AG04449 (cell line): ENCODE measurements at places on chromosomes 7 and 10.
A peak's percentile ranks its signal among the peaks of the same experiment; 100 is the strongest.

DNA sequence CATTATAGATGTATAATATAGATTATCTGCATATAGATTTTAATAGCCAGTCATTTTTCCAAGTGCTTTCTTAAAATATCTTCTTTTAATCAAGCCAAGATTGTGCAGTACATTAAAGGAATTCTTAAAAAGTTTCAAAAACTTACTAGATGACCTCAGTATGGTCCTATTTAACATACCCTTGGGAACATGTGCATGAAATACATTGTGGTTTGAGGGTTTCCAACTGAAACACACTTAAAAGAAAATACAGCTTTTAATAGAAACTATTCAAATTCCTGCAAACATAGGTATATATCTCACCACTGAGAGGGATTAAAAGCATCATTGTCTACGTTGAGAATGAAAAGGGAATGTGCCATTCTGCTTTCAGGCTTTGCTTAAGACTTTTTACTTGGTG lies 364.9 kb downstream of the SUGCT start:
- DNase-seq: no peak

GRCh38 chr7:135664046-135664589 lies 1.8 kb downstream of the STMP1 start:
- no peak for DNase-seq

- DNase-seq: no peak
These were observed 6.3 kb upstream of the HGF start for GRCh38 chr7:81776161-81776560.

DNA sequence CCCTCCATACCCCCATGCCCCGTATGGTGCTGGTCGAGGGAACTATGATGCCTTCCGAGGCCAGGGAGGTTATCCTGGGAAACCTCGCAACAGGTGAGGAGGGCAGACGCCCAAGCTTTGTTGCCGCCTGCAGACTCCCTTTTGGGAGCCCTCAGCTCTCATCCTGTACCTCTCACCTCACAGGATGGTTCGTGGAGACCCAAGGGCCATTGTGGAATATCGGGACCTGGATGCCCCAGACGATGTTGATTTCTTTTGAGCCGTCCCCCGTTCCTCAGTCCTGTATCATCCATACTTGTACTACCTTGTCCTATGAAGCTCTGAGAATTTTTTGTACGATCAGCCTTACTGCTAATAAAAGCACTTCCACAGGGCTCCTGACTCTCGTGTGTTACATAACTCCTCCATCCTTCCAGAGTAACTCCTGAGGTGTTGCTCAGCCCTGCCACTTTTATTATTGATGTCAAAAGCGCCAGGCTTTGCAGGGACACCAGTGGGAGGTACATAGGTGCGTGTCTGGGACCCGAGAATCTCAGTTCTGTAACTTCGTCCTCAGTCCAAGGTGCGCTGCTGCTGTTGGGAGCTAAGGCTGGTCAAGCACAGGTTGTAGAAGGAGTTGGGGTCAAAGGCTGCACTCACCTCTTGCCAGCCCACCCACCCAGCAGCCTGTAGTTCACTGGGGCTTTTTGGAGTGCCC lies 1.1 kb downstream of the UFSP1 start:
- DNase-seq: no peak

DNA sequence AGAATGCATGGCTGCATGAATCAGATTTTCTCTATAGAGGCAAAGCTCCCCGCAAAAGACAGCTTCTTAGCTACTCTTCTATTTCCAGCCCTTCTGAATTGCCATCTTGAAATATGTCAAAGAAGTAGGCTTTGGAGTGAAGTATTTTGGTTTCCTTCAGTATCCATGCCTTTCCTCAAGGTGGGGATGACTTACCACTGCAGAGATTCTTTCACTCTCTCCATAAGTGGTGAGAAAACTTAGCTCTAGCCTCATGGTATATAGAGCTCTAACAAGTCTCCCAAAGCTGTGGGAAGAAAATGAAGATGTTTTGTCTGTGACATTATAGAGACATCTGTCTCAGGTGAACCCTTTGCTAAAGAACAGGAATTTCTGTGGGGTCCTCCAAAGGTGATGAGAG lies 89.6 kb upstream of the ITGB1 start:
- DNase-seq: no peak

DNA sequence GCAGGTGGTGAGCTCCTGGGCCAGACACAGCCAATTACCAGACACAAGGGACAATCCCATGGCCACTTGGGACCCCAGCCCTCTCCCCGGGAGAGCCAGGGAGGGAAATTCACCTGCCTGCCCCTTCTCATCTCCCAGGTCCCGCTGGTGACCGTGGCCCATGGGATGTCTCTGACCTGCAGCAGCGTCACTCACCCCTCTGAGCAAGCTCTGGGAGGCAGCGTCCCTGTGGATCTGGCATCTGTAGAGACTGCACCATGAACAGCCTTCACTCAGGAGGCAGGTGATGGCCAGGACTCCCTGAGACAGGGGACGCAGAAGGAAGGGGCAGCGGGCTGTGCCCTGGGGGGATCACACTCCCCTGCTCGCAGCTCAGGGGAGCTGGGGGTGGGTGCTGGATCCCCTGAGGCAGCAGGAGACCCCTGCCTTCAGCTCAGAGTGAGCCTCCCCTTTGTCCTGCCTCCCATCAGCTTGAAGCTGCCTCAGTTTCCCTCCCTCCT lies 90.8 kb downstream of the FOXL3 start:
- DNase-seq: no peak

- no peak for DNase-seq
These were observed 46.0 kb upstream of the KDM7A start for GRCh38 chr7:140222814-140223213.

- no peak for DNase-seq
These were observed 412 bp downstream of the PIP4K2A start for GRCh38 chr10:22713853-22714478.

- DNase-seq: no peak
These were observed 245.6 kb downstream of the MAD1L1 start for GRCh38 chr7:1987084-1987535.

GRCh38 chr10:91247360-91248111 lies 27.1 kb downstream of the PCGF5 start:
- DNase-seq: peak; percentile 12

DNA sequence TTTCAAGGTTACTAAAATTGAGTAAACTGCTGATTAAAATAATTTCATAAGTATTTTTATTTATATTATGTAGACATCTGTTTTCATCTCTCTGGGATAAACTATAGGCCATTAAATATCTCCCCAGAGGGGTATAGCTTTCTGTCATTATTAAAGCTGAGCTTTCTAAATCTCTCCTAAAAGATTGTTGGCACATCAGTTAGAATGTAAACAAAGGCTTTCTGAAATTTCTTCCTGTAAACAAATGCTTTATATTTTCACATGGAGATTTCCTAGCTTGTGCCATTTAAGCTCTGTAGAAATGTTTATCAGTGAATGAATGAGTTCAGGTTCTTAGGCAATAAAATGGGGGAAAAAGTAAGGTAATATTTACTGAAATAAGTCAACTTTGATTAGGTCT lies 35.7 kb downstream of the PPP1R9A start:
- no peak for DNase-seq

DNA sequence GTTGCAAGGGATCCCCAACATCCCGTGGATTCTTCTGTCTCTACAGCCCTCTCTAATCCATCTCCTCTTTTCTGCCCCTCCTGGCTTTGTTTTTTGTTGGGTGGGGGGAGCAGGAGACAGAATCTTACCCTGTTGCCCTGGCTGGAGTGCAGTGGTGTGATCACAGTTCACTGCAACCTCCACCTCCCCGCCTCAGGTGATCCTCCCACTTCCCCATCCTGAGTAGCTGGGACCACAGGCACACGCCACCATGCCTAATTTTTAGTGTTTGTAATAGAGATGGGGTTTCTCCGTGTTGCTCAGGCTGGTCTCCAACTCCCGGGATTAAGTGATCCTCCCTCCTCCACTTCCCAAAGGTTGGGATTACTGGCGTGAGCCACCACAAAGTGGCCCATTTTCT lies 121.8 kb downstream of the MYL10 start:
- no peak for DNase-seq

GRCh38 chr7:129750091-129750490 lies 138.6 kb downstream of the NRF1 start:
- DNase-seq: no peak

DNA sequence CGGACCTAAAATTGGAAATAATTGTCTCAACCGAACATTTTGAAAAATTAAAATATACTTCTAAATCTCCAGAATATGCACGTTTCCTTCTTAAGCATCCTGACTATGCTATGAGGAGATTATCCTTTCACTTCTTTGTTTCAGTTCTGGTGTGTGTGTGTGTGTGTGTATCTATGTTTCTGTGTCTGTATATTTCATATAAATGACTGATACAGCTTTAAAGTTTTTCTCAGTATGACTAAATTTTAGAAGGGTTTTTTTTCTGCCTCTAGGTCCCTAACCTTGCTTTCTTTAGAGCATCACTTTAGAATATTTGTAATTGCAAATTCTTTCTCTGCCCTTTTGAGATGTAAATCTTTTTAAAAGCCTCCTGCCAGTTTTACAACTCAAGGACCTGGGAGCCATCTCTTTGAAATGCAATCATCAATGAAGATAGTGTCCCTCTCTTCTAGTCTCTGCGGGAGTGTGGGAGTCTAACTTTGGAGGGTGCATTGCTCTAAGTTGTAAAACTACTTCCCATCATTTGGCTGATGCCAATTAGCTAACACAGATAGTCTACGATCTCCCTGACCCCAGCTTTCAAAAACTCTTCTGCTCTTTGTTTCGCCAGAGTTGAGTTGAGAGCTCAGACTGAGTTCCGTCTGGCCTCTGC lies 782.0 kb upstream of the ZWINT start:
- DNase-seq: no peak

DNA sequence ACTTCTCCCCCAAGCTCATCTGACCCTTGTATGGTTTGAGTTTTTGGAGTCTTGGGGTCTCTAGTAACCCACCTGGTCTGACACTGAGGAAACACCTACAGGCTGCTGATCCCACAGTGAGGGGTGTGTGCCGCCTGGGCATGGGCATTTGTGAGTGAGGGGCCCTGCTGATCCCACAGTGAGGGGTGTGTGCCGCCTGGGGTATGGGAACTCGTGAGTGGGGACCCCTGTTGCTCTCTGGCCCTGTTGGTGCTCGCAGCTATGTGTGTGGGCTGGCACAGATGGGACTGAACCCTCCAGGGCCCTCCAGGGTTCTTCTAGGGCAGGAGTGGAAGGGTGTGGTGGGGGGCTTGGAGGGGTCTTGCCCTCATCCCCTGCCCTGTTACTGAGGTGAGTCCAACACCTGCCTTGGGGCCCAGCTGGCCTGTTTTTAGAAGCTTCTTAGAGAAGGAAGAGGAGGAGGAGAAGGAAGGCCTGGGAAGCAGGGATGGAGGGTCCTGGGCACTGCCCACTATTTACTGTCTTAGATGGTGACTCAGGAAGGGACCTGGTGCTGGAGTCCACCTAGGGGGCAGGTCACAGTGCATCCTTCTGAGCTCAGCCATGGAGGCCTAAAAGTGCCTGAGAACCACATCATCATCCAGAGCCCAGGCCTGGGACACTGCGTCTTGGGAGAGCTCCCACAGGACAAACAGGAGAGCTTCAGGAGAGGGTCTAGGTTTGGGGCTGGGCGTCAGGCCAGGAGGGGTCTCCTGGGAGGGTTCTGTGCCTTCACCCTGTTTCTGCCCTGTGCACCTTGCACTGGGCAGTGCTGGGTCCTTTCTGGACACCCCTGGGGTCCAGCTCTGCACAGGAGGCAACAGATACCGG lies 36.2 kb upstream of the ZNF716 start:
- DNase-seq: no peak

GRCh38 chr10:66931949-66932343 lies 6.1 kb downstream of the LRRTM3 start:
- no peak for DNase-seq

DNA sequence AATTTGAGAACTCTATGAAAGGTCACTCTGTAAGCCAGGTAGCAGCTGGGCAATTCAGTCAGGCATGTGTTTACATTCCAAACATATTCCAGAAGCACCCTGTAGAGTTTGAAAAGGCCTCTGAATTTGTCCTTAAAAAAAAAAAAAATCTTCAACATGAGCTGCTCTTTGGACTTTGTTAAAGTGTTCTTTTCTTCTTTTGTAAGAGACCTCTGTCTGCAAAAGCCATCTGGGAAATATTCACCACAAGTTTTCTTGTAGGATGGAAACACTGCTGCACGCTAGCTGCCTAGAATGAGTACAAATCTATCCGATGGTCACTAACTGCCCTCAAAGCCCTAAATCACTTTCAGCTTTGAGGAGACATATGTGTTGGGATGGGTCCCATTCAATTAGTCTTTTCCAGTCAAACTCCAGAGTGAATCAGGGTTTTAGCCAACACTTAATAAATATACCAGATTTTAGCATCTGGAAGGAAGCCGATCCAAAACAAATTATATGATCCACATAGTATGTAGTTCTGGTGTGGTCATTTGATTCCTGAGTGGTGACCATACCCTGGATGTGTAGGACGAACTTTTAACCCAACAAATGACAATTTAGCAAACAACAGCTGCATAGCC lies 85.9 kb downstream of the CD36 start:
- DNase-seq: no peak

GRCh38 chr7:80453699-80454340 lies 58.0 kb downstream of the GNAT3 start:
- no peak for DNase-seq

GRCh38 chr7:43612599-43613589 lies 30.0 kb downstream of the STK17A start:
- DNase-seq: peak; percentile 28

DNA sequence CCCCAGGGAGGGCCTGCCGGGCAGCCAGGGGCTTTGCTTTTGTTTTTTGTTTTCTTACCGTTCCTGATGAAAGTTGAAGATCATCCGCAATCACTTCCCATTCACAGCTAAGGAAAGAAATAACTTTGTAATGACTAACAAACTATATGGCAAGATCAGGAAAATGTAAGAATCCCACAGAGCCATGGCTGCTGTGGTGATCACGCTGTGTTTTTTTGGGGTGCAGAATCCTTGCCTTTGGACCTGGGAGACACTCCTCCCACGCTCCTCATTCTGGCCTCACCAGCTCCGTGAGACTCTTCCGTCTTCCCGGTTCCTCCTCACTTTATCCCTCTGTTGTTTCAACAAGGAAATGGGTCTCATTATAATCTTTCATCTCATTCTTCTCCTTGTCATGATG lies 443.0 kb upstream of the MGMT start:
- no peak for DNase-seq

DNA sequence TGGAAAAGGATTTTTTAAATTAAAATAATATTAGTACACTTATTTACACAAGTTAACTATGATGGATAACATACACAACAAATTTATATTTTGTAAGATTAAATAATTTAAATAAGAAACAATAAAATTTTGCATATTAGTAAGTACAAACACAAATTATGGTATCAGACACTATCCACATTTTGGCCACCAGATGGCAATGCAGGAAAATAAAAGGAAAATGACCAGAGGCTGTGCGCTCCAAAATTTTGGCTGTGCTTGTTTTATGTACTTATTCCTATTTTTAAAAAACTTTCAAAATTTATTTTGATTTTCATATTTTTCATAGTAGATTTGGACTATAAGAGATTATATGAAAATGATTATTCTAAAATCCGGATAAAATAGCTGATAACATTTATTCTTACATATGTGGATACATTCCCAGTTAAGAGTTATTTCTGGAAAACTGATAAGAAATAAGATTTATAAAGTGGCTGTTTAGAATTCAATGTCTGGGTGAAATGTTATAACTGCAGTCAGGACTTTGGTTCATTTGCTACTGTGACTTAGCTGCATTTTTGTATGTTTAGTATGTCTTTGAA lies 274.7 kb upstream of the HGF start:
- no peak for DNase-seq

GRCh38 chr7:25361863-25362262 lies 133.6 kb upstream of the NPVF start:
- DNase-seq: no peak
